Left ventricle myocardium inferior (tissue), 1 donor: ENCODE measurements at places on chromosomes 7 and 10.

- DNase-seq, result no peak
Measured at GRCh38 chr10:68877482-68878110, 23.5 kb upstream of the DDX50 start.

- DNase-seq, result no peak
Measured at GRCh38 chr10:76779796-76780301, 857.8 kb downstream of the KCNMA1 start.

- no peak for DNase-seq
Measured at GRCh38 chr10:103823706-103824272, 31.6 kb downstream of the SH3PXD2A start.

GRCh38 chr7:132941428-132941827, 140.5 kb downstream of the CHCHD3 start:
- no peak for DNase-seq

DNA sequence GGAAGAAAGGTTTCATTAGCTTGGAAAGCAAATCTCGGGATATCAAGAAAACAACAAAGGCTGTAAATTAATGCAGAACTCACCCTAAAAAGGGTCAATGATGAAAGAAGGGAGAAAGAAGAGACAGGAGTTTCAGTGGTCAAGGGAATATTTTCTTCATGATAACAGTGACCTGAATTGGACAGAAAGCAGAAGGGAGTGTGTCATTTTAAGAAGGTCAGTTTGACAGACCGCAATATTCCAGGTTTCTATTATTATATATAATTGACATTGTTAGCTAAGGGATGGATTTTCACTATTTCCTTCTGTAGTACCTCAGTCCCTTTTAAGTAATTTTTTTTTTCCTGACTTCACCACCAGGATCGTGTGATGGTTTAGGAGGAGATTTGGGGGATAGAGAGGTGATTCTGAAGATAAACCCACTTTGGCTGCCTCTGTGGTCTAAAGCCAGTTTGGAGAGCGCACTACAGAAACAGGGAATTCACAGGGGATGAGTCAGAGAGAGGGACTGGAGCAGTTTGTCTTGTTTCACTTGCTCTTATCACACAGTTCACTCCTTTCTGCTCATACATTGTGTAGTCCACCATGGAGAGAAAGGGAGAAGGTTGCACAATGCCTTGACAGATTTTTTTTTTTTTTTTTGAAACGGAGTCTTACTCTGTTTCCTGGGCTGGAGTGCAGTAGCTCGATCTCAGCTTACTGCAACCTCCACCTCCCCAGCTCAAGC, 417.9 kb downstream of the AUTS2 start:
- no peak for DNase-seq

DNA sequence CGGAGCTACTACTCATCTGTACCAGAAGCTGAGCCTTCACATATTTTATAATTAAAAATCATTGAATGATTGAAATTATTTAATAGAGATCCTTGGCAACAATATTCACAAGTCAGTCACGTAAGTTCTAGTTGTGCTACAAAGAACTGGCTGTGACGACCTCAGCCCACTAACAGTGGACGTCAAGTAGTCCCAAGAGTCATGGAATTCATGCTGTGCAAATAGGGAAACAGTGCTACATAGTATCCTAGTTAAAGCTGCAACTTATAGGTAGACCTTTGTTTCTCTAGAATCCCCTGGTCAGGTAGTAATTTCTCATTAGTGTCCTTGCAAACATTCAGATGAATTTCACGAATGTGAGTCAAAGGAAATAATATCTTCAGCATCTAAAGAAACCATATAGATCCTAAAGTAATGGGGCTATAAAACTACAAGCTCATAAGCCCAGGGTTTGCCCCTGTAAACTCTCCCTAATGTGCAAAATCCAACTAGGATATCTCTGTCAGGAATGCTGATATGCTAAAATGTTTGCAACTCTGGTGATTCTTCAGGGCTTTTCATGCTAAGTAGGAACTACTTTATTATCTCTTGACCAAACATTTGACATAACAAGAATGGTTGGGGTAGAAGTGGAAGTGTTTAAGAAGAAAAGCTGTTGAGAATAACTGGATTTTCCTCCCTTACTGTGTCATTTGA, 31.2 kb downstream of the CFAP69 start:
- no peak for DNase-seq

- DNase-seq, result peak; percentile 22
Measured at GRCh38 chr10:119651514-119652360, 557 bp downstream of the BAG3 start.
